Caudate nucleus (tissue), 63 donors: ENCODE measurements at places on chromosomes 12 and 14.
A peak's percentile ranks its signal among the peaks of the same experiment; 100 is the strongest.

GRCh38 chr12:132253698-132254480 is 75.5 kb downstream of the GALNT9 start:
- DNase-seq, result no peak

- no peak for DNase-seq
Measured at GRCh38 chr12:75900226-75900625, 131.3 kb downstream of the PHLDA1 start.

- DNase-seq, result peak; percentile 42
Measured at GRCh38 chr14:23434488-23435222, 805 bp downstream of the MYH7 start.

DNA sequence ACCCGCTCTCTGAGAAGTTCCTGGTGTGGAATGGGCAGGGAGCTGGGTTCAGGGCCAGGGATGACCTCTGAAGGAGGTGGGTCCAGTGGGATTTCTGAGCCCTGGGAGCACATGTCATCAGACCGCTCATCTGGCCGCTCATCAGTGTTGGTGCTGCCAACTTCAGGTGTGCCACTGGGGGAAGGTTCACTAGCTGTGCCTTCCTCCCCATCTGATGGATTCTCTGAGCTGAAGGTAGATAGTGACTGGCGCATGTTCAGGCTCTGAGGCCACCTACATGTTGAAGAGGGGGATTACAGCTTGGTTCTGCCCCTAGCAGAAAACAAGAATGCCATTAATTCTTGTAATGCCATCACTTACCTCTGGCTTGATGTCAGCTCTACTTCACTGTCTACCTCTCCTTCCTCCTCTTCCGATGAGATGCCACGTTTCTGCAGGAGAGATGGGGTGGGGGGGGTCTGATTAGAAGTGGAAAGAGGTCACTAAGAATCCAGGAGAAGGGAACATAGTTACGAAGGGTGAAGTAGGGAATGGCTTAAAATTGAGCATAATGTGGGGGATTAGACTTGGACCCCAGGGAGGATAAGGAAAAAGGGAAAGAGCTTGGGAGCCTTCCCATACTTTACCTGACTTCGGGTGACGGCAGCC is 17.2 kb downstream of the MAP3K12 start:
- no peak for DNase-seq

DNA sequence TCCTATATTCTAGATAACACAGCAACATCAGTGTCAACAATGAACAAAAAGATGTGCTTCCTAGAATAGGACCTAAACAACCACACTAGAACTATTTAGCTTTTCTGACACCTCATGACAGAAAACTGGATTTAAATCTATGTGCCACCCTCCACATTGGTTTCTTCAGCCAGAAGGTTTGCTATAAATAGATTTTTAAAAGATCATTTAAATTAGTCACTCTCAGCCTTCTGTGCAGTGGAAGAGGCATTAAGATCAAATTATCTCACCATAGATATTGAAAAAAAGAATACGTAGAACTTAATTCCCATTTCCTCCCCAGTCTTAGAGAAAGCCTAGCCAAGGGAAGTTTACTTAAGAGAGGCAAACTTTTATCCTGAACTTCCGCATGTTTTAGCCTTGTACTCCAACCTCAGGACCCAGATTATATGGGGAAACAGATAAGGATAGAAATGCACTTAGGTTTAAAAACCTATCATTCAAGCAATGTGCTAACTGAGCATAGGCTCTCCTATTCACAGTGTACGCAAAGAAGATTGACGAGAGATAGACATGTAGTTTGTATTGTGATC is 59.6 kb downstream of the NELL2 start:
- no peak for DNase-seq

DNA sequence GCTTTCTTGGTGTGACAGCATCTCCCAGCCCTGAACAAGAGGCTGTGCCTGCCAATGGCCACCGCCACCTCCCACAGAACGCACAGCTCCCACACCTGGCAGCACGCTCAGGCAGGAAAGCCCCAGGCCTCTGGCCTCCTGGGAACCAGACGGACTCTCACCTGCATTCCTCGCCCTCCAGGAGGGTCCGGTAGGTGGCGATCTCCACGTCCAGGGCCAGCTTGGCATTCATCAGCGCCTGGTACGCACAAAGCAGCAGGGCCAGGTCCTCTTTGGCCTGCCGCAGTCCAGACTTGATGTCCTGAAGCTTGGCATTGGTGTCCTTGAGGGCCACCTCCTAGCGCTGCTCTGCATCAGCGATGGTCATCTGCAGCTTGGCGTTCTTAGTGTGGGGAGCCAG is 12.1 kb upstream of the KRT77 start:
- DNase-seq, result no peak

GRCh38 chr12:110279566-110280375 is 1.3 kb upstream of the ATP2A2 start:
- no peak for DNase-seq

- DNase-seq, result no peak
Measured at GRCh38 chr12:68250454-68250853, 3.0 kb downstream of the IL22 start.

DNA sequence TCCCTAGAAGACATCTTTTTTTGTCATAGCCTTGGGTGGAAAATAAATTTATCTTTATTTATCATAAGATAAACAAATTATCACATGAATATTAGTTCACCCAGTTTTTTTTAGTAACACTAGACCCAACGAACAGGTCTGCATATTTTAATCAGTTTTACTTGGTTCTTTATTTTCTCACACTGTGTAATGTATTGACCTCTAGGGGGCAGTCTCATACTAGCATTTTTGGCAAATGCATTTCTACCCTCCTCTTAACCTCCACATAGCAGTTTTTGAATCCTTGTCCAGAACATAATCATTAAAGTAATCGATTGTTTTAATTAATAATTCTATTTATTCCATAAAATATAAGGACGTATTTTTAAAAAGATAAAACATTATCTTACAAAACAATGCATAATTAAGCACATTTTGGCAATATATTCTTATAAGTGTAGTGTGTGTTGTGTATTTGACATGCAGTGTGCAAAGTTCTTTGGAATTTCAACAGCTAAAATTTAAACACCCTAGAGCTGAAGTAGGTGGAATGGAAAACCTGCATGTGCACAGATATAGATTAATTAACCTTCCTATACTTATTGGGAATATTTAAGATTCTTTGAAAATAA is 31.6 kb upstream of the PTPRQ start:
- peak; percentile 25 for DNase-seq

GRCh38 chr14:73221945-73222344 is 15.4 kb upstream of the PAPLN start:
- DNase-seq, result no peak

- no peak for DNase-seq
Measured at GRCh38 chr14:82854901-82855300, 1321.2 kb upstream of the SEL1L start.

DNA sequence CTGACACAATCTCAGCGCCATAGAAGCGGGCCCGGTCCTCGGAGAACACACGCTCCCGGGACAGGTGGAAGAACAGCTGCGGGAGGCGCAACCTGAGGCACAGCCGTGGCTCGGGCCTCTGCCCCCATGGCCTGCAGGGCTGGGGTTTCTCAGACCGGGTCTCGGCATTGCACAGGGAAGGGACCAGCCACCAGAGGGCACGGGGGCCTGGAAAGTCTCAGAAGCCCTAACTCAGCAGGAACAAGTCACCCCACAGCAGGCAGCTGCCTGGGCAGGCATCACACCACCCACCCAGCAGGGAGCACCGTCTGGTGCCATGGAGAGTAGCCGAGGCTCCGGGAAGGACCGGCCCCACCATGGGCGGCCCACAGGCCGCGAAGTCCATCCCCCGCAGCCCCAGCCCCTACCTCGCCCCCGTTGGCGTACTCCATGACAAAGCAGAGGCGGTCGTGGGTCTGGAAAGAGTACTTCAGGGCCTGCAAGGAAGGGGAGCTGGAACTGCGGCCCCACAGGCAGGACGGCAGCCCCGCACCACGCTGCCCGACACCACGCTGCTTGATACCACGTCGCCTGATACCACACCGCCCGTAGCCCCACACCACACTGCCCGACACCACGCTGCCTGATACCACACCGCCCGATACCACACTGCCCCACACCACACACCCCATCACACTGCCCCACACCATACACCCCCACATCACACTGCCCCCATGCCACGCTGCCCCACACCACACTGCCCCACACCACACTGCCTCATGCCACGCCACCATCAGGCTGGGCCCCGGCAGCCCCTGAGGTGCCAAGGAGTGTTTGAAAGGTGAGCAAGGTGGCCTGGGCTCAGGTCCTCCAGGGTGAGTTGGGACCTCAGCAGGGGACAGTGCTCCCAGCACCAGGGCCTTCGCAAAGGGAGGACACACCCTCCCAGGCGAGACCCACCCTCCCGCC is 20.8 kb downstream of the SIVA1 start:
- no peak for DNase-seq

- DNase-seq, result no peak
Measured at GRCh38 chr14:26775765-26776563, 178.1 kb upstream of the NOVA1 start.

GRCh38 chr12:117595751-117596150 is 234.3 kb upstream of the NOS1 start:
- DNase-seq, result no peak

- DNase-seq, result peak; percentile 4
Measured at GRCh38 chr14:72420749-72421474, 473.0 kb downstream of the DPF3 start.

- no peak for DNase-seq
Measured at GRCh38 chr12:76246611-76247010, 101.6 kb downstream of the BBS10 start.

- no peak for DNase-seq
Measured at GRCh38 chr12:67694306-67694900, 45.9 kb downstream of the DYRK2 start.

- no peak for DNase-seq
Measured at GRCh38 chr12:107287436-107288413, 194.4 kb upstream of the CRY1 start.

DNA sequence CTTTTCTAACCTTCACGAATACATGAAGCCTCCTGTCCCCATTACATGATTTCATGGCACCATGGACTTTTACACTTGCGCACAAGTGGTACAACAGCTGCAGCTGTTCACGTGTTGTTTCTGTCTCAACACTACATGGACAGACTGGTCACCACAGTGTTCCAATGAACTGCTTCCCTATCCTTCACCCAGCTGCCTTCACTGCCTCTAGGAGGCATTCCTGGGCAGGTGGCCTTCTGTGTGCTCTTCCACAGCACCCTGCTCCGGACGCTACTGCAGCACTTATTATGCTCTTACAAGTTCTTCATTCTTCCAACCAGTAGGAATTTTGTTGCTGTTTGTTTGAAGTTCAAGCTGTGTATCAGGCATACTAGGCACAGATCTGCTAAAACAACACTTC is 1.5 kb downstream of the MTERF2 start:
- no peak for DNase-seq

GRCh38 chr12:113875691-113876090 is 90.4 kb downstream of the RBM19 start:
- DNase-seq, result no peak

GRCh38 chr14:94670692-94671285 is 58.6 kb downstream of the SERPINA3 start:
- DNase-seq, result no peak

DNA sequence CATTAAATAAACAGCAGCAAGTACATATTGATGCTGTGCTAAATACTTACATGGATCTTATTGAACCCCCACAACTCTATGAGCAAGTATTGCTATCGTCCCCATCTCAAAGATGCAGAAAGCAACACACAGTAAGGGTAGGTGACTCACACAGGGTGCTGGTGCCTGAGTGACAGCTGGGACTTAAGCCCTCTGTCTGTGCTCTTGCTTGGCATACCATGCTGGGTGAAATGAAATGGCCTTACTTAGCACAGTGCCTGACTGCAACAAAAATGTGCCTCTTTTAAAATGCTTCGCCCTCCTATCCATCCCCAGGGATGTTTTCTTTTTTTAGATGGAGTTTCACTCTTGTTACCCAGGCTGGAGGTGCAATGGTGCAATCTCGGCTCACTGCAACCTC is 788 bp downstream of the TEX52 start:
- DNase-seq, result no peak

- no peak for DNase-seq
Measured at GRCh38 chr12:52416795-52417194, 10.7 kb upstream of the KRT82 start.

DNA sequence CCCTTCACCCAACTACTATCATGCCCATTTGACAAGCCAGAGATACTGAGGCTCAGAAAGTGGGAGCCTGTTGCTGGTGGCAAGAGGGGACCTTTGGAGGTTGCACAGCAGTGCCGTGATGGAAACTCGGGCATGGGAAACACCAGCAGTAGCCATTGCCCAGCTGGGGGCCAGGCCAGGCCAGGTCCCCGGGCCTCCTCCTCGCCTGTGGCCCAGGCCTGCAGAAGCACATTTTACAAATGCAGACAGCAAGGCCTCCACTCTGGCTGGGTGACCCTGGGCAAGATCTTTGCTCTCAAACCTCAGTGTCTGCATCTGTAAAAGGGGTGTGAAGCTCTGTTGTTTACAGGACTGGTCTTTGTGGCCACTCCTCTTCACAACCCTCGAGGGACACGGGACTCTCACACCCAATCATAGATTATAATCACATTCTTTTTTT is 4.5 kb upstream of the SH2B3 start:
- DNase-seq, result no peak

GRCh38 chr14:106665814-106666213 is 1139.4 kb downstream of the TMEM121 start:
- DNase-seq, result no peak

DNA sequence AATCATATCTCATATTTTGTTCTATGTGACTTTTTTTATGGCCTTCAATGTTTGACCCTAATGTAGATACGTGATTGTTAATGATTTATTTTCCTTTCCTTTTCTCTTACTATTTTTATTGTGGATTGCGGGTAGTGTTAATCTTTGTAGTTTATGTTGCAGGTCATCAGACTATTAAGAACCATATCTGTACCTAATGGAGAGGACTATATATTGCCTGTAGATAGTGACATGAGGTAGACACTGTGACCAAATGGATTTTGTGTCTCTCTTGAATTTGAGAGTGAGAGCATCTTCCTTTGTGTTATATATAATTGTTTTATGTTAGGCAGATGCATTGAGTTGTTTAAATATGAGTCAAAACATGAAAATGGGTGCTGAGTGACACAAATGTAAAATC is 543.4 kb upstream of the MGAT4C start:
- no peak for DNase-seq

GRCh38 chr12:116400636-116401372 is 123.3 kb upstream of the MED13L start:
- no peak for DNase-seq

GRCh38 chr12:46449316-46449715 is 76.7 kb upstream of the SLC38A2 start:
- no peak for DNase-seq

DNA sequence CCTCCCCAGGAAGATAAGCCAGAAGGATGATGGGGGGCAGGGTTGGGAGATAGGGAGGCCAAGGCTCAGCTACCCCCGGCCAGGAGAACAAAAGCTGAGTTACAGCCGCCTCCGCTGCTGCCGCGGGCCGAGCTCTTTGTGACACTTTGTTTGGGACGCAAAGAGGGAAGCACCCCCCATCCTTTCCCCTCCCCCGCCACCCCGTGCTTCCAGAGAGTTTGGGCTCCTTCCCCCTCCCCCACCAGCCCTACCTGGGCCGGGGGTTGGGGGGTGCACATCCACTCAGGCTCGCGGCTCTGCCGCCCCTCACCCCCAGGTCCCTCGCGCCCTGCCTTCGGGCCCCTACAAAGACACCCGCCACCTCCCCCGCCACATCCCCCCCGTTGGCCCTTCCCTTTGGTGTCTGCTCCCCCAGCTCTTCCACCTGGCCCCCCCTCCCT is 799 bp downstream of the ZNF219 start:
- DNase-seq, result no peak

- DNase-seq, result no peak
Measured at GRCh38 chr14:38137005-38137404, 70.7 kb upstream of the SSTR1 start.
